Glutamatergic neuron (in vitro differentiated cells): ENCODE measurements at places on chromosomes 13 and 19. TPM values are rescaled to one million over a fixed set of nuclear protein-coding genes. Genes with fewer than 3 reads are reported as not detected.

DNA sequence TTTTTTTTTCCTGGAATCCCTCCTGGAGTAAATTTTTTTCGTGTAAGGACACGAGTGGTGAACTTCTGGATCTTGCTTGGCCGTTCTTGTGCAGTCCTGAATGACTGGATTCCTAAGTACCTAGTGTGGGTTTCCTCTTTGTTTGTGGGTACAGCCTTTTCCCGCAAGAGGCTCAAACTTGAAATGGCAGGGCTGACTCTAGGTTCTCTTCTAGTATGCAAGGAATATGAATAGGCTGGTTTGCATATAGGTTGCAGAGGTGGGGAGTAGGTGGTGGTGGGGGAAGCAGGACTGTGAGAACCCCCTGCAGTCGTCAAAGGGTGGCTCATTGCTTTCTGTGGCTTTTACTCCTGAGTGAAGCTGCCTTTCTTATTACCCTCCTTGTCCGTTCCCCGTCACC, 13.6 kb downstream of the UBAC2 start:
- no peak for DNase-seq

DNA sequence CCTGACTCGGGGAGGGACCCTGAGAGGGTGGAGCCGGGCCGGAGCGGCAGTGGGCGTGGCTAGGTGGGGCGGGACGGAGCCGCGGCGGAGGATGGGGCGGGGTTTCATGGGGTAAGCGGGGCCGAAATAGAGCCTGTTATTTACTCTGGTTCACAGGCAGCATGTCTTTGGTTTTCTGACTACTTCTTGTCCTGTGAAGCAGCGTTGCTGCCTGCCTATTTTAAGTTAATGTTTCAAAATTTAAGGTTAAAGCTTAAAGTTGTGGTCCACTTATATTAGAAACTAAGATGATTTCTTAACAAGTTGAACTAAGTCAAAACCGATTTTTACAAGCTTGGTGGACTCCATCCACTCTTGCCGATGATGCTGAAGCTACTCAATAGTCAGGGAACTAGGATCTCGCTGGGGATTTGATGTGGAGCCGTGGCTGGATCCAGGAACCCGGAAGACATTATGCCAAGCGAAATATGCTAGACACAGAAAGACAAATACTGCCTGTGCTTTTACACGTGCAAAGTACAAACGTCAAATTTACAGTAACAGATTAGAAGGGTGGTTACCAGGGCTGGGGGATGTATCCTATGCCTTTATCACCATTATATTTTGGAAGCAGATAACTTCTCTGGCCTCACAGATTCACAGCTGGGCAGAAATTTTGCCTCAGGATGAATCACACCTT, 433 bp upstream of the ZNF616 start:
- peak; percentile 99 for DNase-seq

DNA sequence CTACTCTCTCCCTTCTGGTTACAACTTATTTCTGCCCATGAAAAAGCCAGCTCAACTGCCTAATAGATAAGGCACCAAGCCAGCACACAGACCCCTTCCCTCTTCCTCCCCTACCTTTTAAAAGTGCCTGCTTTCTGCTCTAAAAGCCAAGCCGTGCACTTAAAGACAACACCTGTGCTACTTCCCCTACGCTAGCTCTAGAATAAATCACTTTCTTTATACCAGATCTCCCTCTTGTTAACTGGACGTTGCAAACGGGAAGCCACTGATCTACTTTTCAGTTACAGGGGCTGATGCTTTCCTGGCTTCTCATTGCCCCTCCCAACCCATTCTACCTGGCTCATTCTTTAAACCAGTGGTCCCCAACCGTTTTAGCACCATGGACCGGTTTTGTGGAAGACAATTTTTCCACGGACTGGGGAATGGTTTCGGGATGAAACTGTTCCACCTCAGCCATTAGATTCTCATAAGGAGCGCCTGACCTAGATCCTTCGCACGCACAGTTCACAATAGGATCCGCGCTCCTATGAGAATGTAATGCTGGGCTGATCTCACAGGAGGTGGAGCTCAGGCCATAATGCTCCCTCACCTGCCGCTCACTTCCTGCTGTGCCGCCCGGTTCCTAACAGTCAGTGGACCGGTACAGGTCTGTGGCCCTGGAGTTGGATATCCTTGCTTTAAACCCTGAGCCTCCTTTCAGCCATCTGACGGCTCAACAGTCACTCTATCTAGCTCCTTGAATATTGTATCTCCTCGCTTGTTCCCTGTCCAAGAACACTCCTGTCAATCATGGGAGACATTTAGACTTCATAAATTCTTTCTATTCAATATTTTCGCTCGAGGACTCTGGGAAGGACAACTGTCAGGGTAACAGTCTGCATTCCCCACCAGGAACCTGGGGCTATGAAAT, 841 bp upstream of the ZNF223 start:
- no peak for DNase-seq

The MBD3L3 gene
- 1.3 TPM for total RNA-seq

- no peak for DNase-seq
These were observed 6.3 kb downstream of the CFAP97D2 start for GRCh38 chr13:114185182-114185971.

The C2CD4C gene
- total RNA-seq = 9.6 TPM

DNA sequence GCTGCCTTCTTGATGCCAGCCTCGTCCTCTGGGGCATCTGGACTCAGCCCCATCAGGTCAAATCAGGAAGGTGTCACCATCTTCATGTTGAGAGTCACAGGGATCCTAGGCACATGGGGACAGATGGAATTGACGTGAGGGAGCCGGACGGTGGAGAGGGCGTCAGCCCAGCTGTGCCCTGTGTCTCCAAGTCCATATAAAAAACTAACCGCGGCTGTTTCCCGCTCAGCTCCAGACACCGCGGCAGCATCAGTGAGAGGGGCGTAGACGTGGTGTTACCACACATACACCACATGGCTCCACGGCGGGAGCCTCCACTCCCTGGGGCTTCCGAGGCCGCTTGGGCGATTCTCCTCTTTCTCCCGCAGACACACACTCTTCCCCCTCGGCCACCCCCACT, 5.6 kb upstream of the PRR36 start:
- no peak for DNase-seq

The SIAH3 gene
- 1.2 TPM for total RNA-seq

DNA sequence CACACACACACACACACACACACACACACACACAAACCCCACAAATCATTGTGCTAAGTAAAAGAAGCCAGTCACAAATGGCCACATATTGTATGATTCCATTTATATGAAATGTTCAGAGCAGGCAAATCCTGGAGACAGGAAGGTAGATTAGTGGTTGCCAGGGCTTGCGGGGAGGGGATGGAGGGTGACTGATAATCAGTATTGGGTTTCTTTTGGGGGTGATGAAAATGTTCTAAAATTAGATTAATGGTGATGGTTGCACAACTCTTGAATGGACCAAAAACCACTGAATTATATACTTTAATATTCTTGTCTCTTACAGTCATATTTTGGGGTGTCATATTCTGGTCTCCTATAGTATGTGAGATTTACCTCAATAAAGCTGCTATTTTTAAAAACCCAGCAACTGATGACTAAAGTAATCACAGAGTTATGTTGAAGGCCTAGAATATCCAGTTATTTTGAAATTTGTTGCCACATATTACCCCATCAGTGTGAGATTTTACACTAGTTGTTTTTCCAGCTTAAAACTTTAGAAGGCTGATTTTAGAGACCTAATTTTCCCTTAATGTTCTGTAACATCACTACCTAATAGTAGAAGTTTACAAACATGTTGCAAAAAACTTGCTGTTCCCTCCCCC, 20.3 kb downstream of the FLT1 start:
- no peak for DNase-seq

- peak; percentile 55 for DNase-seq
These were observed 3.1 kb downstream of the SLITRK5 start for GRCh38 chr13:87674247-87674738.

DNA sequence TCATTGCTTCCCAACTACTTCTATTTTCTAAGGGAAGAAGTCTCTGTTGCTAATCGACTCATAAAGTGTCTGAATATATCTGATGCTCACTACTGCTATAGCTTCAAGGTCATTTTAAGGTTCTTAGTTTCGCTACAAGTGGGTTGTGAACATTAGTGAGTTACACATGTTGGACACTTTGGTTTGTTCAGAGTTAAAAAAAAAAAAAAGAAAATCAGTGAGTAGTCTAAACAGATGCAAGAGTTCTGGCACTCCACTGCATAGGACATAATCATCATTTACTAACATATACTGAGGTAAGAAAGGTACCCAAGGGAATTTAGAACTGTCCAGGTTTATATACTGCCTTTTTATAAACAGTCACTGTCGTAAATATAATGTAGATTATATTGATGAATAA, 108.8 kb downstream of the KLF12 start:
- DNase-seq = no peak

GRCh38 chr13:44756276-44756810, 180.2 kb upstream of the TSC22D1 start:
- DNase-seq = no peak

GRCh38 chr19:4589579-4590410, 30.3 kb upstream of the SEMA6B start:
- DNase-seq = peak; percentile 70

DNA sequence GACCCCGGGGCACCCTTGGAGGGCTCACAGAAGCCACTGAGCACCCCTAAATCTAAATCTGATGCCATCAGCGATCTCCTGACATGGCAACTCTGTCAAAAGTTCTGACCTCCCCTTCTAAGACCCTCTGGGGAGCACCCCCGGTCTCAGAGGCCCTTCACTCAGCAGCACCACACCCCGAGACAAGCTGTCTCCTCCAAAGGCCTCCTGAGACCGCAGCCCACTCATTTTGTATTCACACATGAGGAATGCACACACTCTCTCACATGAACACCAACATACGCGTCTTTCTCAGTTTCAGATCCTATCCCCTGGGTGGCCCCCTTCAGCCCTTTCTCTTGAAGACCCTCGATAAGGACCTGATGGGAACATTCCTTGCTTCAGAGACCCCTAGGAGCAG, 2.6 kb downstream of the NDUFA11 start:
- no peak for DNase-seq

DNA sequence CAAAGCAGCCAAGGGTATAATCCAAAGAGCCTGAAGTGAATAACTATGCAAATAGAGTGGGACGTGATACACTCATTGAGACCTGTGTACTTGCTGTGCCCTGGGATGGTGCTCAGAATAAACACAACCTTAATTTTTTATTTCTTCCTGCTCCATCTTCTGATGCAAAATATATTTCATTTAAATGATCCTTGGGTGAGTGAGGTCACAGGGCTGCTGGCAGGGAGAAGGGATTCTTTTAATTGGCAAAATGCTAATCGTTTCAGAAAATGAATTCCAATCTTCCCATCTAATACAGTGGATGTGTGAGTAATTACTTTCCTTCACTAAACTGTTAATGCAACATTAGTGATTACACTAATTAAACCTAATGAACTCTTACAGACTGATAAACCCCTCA, 63.5 kb downstream of the SIAH3 start:
- no peak for DNase-seq

GRCh38 chr19:48218997-48219396, 36.7 kb downstream of the CARD8 start:
- DNase-seq = no peak

GRCh38 chr13:28584873-28585381, 74.0 kb upstream of the POMP start:
- no peak for DNase-seq

GRCh38 chr19:2149980-2150793, 1.2 kb downstream of the AP3D1 start:
- no peak for DNase-seq
